ENCODE measurements at places on chromosomes 3 and 15. TPM values are rescaled to one million over a fixed set of nuclear protein-coding genes. Genes with fewer than 3 reads are reported as not detected.
A peak's percentile ranks its signal among the peaks of the same experiment; 100 is the strongest.

DNA sequence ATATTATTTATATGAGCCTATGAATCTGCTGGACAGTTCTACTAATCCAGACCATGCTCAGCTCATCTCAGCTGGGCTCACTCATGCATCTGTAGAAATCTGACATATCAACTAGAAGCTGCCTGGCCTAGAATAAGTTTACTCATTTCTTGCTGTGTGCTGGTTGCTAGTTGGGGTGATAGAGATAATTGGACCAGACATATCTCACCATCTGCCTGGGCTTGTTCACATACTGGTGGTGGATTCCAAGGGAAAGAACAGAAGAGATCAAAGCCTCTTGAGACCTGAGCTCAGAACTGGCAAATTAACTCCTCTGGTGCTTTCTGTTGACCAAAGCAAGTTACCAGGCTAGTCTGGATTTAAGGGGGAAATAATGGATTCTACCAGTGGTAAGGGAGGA, 109.1 kb downstream of the NSUN3 start:
- no peaks in the 10 kb centered on the region for H3K27me3 ChIP-seq
- no peak overlapping the region for H3K27ac ChIP-seq
- peaks cover 7% of the 10 kb centered on the region for H3K4me1 ChIP-seq
- no peaks in the 10 kb centered on the region for H3K36me3 ChIP-seq
- H3K4me3 ChIP-seq = no peak overlapping the region

DNA sequence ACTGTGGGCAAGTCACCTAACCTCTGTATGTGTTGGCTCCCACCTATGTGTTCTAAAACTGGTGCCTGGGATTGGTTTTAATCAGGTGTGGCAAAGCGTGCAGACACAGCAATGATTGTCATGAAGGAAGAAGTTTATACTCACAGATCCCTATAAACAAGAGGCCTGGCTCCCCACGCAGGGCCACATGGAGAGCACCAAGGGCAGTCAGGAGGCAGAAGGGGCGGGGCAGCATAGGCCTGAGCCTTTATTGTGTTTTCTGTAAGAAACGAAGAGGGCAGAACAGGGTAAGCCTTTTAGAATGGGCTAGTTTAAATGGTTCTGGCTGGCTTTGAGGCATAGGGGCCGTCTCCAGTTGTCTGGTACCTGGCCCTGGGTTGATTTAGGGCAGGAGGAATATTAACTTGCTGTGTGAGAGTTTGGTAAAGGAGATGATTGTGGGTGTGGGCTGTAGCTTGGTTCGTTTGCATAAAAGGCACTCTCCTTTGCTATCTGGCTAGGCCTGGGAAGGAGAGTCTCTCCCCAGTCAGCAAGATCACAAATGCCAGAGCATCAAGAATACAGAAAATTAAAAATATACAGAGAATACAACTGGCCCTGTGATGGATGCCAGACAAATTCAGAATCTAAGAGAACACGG, 2.2 kb upstream of the FBXW12 start:
- H3K27ac ChIP-seq = no peak overlapping the region
- no peaks in the 10 kb centered on the region for H3K27me3 ChIP-seq
- H3K4me3 ChIP-seq = no peak overlapping the region
- H3K36me3 ChIP-seq = no peaks in the 10 kb centered on the region

GRCh38 chr3:123367467-123368154, 81.3 kb downstream of the ADCY5 start:
- H3K4me3 ChIP-seq = no peak overlapping the region
- H3K4me1 ChIP-seq = no peaks in the 10 kb centered on the region
- H3K27ac ChIP-seq = no peak overlapping the region
- no peaks in the 10 kb centered on the region for H3K27me3 ChIP-seq
- DNase-seq = no peak

DNA sequence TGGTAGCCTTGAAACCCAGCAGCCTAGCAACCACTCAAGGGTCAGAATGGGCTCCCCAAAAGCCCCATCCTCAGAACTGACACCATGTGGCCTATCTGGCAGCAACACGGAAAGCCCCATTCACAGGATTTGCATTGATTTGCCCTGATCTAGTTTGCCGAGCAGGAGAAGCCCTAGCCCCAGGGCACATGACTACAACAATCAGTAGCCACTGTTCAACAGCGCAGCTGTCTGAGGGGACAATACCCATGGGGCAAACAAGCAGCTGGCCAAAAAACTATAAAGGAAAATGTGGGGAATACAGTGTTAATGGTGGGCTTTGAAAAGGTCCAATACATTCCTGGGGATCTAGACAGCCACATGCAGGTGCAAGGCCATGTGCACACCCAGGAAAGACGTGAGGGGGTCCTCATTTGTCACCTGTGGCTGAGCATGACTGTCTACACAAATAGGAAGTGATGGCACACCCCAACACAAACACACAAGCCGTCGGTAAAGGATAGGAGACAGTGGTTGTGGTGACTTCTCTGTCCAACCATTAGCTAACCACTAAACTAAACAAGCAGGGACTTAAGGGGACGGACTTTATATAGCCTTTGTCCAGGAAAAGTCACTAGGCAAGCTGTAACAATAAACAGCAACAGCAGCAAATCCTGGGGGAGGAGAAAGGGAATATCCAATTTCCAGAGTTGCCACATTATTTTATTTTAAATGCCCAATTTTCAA, 113.7 kb downstream of the LRIG1 start:
- peak; percentile 26 for DNase-seq
- H3K4me3 ChIP-seq = no peak overlapping the region
- no peaks in the 10 kb centered on the region for H3K4me1 ChIP-seq
- no peaks in the 10 kb centered on the region for H3K27me3 ChIP-seq
- peaks cover 94% of the 10 kb centered on the region for H3K36me3 ChIP-seq

- H3K27me3 ChIP-seq = no peaks in the 10 kb centered on the region
- no peaks in the 10 kb centered on the region for H3K4me1 ChIP-seq
- DNase-seq = no peak
- H3K27ac ChIP-seq = no peak overlapping the region
- H3K4me3 ChIP-seq = no peak overlapping the region
Measured at GRCh38 chr3:40223856-40224255, 85.7 kb upstream of the EIF1B start.

DNA sequence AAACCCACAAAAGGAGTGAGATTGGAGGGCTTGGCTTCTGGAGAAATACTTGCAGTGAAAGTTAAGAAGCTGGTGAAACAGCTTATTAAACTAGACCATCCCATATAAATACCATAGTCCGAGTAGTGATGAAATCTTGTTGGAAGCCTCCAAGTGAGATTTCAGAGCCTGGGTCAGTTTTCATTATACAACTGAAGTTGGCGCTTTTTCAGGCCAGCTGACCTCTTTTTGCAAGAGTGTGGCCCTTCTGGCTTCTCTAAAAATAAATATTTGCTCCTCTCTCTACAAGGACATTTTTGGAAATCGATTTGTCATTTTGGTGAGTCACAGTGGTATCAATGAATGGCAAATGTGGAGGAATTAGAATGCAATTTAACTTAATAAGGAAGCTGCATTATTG, 51.2 kb upstream of the THRB start:
- no peak overlapping the region for H3K4me3 ChIP-seq
- no peak for DNase-seq
- H3K27ac ChIP-seq = no peak overlapping the region
- no peaks in the 10 kb centered on the region for H3K4me1 ChIP-seq
- H3K36me3 ChIP-seq = no peaks in the 10 kb centered on the region
- no peaks in the 10 kb centered on the region for H3K27me3 ChIP-seq

GNAT1 gene
- total RNA-seq = 0.42 TPM

- H3K27me3 ChIP-seq = no peaks in the 10 kb centered on the region
- H3K4me1 ChIP-seq = no peaks in the 10 kb centered on the region
- H3K36me3 ChIP-seq = no peaks in the 10 kb centered on the region
- DNase-seq = no peak
Measured at GRCh38 chr3:17231537-17232261, 346.9 kb downstream of the PLCL2 start.

SCG5 gene
- 14.8 TPM for total RNA-seq

GRCh38 chr3:189690237-189690636, 59.0 kb downstream of the TP63 start:
- no peaks in the 10 kb centered on the region for H3K27me3 ChIP-seq
- H3K27ac ChIP-seq = no peak overlapping the region
- no peaks in the 10 kb centered on the region for H3K36me3 ChIP-seq

DNA sequence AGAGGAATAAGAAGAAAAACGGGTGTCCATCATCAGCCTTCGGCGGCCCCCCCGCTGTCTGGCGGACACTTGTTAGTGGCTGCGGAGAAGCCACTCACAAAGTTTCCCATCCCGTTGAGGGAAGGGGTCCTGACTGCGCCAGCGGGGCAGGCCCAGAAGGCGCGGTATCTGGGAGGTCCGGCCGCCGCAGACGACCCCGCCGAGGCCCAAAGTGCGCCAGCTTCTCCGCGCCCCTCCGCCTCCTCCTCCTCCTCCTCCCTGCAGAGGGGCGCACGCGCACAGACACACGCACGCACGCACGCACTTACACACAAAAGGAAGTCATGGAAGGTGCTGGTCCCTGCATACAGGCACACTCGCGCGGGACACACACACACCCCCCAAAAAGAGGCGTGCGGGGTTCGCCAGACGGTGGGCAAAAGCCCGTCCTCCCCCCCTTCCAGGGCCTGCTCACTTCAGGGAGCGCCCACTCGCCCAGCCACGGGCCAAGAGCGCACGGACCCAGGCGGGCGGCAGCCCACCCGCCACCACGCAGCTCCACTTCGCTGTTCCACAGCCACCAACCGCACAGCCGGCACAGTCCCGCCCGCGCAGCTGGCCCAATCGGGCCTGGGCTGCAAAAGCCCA, 18.0 kb downstream of the ZNF148 start:
- peak overlapping the region; percentile 55 for H3K4me3 ChIP-seq
- no peaks in the 10 kb centered on the region for H3K27me3 ChIP-seq

CLDN18 gene
- total RNA-seq = 0.13 TPM

NEK10 gene
- total RNA-seq = 0.42 TPM

GRCh38 chr15:90529011-90529370, 732 bp upstream of the CRTC3 start:
- H3K27me3 ChIP-seq = peaks cover 26% of the 10 kb centered on the region
- H3K27ac ChIP-seq = no peak overlapping the region
- H3K4me1 ChIP-seq = peaks cover 2% of the 10 kb centered on the region
- H3K36me3 ChIP-seq = no peaks in the 10 kb centered on the region
- DNase-seq = no peak

DNA sequence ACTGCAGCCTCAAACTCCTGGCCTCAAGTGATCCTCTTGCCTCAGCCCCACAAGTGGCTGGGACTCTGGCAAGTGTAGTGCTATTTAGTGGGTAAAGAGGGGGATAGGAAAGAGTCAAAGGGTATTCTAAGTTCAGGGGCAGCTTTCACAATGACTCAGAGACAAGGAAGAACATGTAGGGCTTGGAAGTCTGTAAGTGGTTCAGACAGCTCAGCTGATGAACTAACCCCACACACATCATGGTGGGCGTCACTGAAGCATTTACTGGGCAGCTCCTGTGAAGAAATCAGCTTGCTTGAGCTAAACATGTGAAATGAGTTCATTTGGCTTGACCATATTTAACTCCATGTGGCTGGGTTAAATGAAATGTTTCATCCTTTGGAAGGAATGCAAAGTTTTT, 34.6 kb upstream of the THSD4 start:
- no peak overlapping the region for H3K27ac ChIP-seq
- H3K4me3 ChIP-seq = no peak overlapping the region
- H3K36me3 ChIP-seq = no peaks in the 10 kb centered on the region
- H3K4me1 ChIP-seq = no peaks in the 10 kb centered on the region

DNA sequence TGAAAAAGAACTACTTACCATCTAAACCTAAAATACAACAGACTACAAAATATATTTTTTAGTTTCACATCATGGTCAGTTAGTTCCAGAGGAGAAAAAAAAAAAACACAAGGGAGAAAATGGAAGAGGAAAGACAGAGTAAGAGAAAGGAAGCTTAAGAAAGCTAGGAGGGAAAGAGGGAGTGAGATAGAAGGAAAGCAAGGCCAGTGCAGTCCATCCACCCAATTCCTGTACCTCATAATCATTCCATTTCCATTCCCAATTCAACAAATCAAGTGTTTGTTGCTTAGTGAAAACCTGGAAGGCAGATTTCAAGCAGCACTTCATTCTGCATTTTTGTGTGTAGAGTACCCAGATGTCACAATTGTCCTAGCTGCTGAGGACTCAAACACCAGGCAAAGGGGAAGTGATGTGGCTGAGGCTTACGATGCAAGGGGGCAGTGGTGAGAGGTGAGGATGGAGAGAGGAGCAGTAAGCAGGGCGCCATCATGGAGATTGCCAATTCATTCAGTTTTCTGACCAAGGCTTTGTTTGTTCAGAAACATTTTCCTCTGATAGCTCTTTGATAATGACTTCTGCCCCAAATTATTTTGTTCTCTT, 83.6 kb upstream of the GSK3B start:
- no peak overlapping the region for H3K4me3 ChIP-seq
- H3K36me3 ChIP-seq = no peaks in the 10 kb centered on the region
- H3K27me3 ChIP-seq = no peaks in the 10 kb centered on the region

GRCh38 chr15:83904107-83905040, 250.5 kb downstream of the ADAMTSL3 start:
- no peak overlapping the region for H3K27ac ChIP-seq
- H3K27me3 ChIP-seq = no peaks in the 10 kb centered on the region
- H3K4me1 ChIP-seq = no peaks in the 10 kb centered on the region
- no peak for DNase-seq
- no peak overlapping the region for H3K4me3 ChIP-seq

CD86 gene
- total RNA-seq = not detected

DNA sequence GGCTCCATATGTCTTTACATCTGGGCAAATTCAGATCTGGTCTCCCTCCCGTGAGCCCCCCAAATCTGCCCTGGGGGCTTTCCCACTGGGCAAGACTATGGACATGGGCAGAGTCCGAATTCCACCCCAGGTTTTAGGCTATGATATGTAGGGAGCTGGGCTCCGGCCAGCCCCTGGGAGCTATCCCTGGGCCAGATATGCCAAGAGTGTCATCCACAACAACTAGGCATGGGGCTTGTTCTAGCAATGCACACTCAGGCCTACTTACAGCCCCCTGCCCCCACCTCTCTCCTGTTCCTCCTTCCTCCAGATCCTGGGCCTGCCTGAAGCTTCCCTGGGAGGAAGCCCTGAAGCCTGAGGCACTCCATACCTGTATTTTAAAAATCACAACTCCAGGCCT, 622 bp downstream of the XIRP1 start:
- no peaks in the 10 kb centered on the region for H3K27me3 ChIP-seq
- H3K36me3 ChIP-seq = no peaks in the 10 kb centered on the region
- H3K4me1 ChIP-seq = no peaks in the 10 kb centered on the region

- no peaks in the 10 kb centered on the region for H3K4me1 ChIP-seq
- H3K27me3 ChIP-seq = peaks cover 73% of the 10 kb centered on the region
- H3K4me3 ChIP-seq = no peak overlapping the region
- DNase-seq = peak; percentile 96
- no peak overlapping the region for H3K27ac ChIP-seq
Measured at GRCh38 chr15:69523010-69524001, 70.7 kb downstream of the RPLP1 start.

All from endodermal cell (in vitro differentiated cells).